ENCODE measurements at places on chromosomes 16 and 17.

DNA sequence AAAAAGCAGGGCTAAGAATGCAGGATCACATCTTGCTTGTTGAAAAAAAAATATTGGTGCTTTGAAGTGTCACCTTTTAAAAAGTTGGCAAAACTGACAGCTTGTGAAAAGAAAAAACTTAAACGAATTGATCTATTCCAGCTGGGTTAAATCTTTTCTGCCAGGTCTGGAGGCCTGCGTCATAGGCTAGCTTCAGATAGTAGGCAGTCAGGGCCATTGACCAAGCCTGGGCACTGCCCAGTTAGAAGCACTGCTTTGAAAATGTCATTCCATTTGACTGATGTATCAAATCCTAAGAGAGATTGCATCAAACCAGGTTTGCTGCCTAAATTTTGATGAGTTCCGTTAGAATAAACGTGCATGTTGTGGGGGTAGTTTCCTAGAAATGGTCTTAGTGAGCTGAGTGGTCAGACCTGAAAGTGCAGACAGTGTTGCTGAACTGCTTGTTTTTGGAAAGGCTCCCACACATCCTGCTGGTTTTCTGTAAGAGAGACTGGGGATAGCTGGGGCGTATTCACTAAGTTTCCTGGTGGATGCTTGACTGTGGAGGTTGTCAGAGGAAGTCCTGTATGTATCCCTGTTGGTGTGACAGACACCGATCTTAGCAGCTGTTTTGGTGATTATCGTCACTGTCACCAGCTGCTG, 38.8 kb downstream of the NUP88 start:
- DNase-seq = no peak

DNA sequence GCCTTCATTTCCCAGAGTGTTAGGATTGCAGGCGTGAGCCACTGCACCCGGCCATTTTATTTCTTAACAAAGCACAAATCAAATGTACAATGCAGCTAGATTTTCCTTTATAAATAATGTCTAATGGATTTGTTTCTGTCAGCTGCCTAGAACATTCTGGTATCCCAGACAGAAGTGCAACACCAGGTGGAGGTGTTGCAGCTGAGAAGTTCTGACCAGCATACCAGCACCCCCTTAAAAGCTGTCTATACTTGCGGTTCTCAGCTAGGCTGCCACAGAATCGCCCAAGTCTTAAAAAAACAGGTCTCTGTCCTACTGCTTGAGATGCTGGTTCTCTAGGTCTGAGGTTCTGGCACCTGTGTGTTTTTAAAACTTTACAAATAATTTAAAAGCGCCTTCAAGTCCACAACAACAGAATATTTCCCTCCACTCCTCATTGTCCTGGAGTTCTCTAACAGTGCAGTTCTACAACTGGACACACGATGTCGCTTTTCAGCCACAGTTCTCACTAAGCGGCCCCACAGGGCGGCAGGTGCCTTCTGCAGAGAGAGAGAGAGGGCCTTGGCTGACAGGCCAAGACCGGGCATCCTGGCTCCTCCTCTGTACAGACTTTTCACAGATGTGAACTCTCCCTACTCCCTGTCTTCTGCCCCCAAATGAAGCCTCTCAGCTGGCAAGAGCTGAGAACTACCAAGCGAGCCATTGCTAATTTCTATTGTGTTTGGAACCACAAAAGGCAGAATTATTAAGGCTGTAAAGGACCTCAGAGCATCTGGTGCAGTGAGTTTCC, 32.6 kb upstream of the MEOX1 start:
- DNase-seq = peak; percentile 83

DNA sequence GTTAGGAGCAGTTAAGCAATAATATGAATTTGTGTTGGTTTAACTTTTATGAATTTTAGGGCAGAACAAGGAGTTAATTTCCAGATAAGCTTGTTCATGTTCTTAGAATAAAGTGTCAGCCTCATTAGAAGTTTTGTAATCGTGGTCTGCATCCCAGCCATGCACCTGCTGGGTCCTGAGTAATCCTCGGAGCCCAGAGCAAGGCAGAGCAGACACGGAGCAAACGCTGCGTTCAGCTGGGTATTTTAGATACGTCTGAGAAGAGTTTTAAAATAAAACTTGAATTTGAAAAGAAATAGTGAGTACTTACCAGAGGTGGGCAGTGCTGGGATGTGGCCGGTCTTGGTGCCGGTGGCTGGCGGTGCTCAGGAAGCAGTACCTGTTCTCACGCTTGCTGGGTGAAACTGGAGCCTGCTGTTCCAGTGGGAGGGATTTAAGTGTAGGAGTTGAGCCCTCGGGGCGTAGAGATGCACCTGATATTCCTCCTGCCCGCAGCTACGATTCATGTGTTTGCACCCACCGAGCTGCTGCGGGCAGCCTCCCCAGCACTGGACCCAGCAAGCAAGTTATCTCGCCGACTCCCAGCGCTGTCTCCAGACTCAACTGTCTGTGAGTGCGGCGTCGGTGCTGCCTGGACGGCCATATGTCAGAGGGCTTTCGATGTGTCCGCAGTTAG, at the start of gene ZNF750:
ZNF750 (minus strand) TSS at position 406 of the 676 bp plus-strand sequence. CDS start 7,568 bp downstream, outside the sequence.
- no peak for DNase-seq

GRCh38 chr17:17971431-17972125, 622 bp downstream of the TOM1L2 start:
- DNase-seq = no peak
